ENCODE measurements at places on chromosomes 7 and 10.

DNA sequence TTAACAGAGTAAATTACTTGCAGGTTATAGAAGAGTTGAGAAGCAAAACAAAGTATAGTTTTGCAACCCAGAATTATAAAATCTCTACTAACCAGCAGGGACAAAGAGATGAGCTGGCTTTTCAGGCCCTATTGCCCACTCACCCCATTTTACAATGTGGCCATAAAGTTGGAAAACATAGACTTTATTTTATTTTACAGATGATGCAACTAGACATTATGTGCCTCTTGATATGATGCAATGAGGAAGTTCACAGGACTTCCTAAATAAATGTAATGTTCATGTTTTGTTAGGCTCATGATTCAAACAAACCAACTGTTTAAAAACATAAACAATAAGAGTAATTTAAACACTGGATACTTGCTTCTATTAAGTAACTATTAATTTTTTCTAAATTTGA, 141.1 kb upstream of the WNT16 start:
- no peak for DNase-seq

DNA sequence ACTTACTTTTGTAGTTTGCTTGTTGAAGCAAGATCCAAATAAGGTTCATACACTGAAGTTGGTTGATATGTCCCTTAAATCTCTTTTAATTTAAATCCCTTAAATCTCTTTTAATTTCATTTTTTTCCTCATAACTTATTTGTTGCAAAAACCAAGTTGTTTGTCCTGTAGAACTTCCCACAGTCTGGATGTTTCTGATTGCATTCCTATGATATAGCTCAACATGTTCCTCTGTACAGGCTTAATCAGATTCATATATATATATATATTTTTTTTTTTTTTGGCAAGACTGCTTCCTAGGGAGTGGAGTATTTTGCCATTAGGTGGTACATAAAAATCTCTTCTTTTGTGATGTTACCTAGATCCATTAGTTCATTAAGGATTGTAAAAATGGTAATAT, 174.9 kb upstream of the MKLN1 start:
- DNase-seq: no peak

- DNase-seq: no peak
Observed at GRCh38 chr7:124030964-124031363, 1.9 kb downstream of the TMEM229A start.

GRCh38 chr7:157244516-157245294, 92.1 kb upstream of the DNAJB6 start:
- DNase-seq: no peak

- no peak for DNase-seq
Observed at GRCh38 chr10:17425584-17426262, 28.7 kb downstream of the ST8SIA6 start.

DNA sequence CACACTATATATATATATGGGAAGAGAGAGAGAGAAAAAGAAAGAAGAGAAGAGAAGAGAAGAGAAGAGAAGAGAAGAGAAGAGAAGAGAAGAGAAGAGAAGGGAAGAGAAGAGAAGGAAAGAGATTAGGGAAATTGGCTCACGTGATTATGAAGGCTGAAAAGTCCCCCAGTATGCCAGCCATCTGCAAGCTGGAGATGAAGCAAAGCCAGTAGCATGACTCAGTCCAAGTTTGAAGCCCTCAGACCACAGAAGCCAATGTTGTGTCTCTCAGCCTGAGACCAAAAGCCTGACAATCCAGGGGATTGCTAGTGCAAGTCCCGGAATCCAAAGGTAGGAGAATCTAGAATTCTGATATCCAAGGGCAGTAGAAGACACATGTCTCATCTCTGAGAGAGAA, 206.3 kb upstream of the PRSS1 start:
- no peak for DNase-seq

GRCh38 chr10:117470733-117471132, 71.8 kb upstream of the EMX2 start:
- no peak for DNase-seq

DNA sequence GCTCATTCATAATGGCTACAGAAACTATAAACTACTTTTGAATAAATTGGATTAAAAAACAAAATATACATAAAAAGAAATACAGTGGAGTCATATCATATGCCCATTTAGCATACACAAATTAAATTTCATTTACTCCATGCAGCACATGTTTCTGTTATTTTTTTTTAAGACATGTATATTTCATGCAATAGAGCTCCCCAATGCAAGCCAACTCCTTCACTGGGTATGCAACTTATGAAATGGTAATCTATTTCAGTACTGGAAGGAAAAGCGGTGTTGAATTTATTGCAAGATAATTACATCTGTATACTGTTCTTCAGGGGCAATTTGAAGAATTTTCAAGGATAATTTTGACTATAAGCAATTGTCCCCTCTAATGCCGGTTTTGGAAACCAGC, 49.9 kb downstream of the NEUROD6 start:
- DNase-seq: no peak

- DNase-seq: no peak
Observed at GRCh38 chr10:2117641-2118040, 380.3 kb upstream of the ADARB2 start.

- DNase-seq: no peak
Observed at GRCh38 chr7:31553661-31554081, 39.8 kb downstream of the ITPRID1 start.

- DNase-seq: no peak
Observed at GRCh38 chr10:97931041-97931440, 81.4 kb downstream of the GOLGA7B start.

DNA sequence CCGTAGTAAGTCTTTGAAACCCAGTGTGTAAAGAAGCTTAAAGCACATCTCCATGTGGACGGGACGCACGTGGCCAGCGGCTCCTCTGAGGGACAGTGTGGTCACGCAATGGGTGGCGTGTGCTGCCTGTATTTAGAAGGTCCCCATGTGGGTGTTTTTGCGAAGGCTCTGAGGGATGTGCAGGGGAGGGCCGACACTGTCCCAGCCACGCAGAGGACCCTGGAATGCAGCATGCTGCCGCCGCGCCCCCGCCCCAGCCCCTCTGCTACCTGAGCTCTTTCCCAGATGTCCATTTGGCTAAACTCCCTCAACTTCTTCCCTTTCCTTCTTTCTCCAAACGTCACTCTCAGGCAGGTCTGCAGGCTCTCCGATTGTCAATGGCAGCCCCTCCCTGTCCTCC, 8.8 kb downstream of the PFKP start:
- DNase-seq: no peak

DNA sequence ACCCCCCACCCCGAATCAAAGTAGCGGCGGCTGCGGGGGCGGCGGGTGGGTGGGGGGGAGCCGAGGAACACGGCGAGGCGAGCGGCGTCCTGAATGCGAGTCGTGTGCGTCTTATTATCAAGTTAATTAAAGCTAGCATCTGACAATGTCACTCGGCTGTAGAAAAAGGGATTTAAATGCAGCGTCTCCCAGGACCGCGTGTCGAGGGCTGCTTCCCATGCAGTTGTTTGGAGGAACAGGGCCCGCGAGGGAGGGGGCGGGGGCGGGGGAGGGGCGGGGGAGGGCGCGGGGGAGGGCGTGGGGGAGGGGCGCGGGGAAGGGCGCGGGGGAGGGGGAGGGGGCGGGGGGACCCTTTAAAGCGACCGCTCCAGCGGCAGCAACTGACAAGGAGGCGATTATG, 2.7 kb upstream of the UNCX start:
- DNase-seq: no peak

DNA sequence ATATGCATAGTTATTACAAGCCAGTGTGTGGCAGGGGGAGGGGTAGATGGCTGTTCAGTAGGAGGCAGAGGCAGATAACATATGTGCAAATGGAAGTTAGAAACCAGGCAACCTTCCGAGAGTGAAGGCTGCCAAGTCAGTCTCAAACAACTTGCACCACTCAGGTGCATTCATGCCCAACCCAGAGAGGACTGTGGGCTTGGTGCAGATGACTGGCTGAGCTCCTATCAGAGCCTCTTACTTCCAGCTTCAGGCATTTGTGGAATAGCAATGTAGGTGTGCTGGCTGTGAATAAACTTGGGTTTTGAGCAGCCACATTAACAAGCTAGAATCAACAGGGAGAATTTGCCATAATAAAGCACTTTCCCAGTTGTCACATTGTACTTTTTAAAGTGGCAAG, 789.8 kb downstream of the PHTF2 start:
- DNase-seq: no peak

- DNase-seq: no peak
Observed at GRCh38 chr7:79149831-79150230, 303.6 kb downstream of the MAGI2 start.

Measured in COLO829 (cell line).